ENCODE measurements at places on chromosomes 16 and 17.
A peak's percentile ranks its signal among the peaks of the same experiment; 100 is the strongest.

- DNase-seq = peak; percentile 18
These were observed 536.0 kb upstream of the C16orf82 start for GRCh38 chr16:26530584-26531289.

- DNase-seq = peak; percentile 9
These were observed 33.8 kb downstream of the ESRP2 start for GRCh38 chr16:68202091-68202519.

GRCh38 chr17:73947966-73948355 is 255.5 kb upstream of the RPL38 start:
- DNase-seq = no peak

- DNase-seq = no peak
These were observed 204.6 kb downstream of the SLC39A11 start for GRCh38 chr17:72887917-72888316.

- DNase-seq = no peak
These were observed 13.5 kb downstream of the NPRL3 start for GRCh38 chr16:125011-125410.

DNA sequence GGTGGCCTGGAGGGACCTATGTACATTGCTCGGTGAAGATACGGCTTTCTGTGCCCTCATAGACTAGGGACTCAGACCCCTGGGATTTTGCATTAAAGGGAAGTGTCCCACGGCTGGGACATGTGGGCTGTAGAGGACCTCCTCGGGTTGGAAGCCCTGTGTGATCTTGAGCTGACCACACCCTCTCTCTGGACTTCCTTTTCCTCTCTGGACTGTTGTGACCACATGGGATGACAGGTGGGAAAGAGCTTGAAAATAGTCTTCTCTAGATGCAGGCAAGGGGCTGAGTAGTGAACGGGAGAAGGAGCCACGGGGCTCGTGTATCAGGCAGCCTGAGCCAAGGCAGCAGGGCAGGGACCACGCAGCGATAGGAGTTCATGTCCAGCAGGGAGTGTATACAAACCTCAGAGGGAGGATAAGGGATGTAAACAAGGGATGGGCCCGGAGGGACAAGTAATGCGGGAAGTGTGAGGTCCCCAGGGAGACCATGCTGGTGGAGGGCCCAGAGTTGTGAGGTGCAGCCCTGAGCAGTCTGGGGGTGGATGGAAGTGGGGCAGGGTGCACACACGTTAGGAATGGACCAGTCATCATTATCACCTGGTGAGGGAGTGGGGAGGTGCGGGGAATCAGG is 4.5 kb upstream of the SLC4A1 start:
- DNase-seq = no peak

DNA sequence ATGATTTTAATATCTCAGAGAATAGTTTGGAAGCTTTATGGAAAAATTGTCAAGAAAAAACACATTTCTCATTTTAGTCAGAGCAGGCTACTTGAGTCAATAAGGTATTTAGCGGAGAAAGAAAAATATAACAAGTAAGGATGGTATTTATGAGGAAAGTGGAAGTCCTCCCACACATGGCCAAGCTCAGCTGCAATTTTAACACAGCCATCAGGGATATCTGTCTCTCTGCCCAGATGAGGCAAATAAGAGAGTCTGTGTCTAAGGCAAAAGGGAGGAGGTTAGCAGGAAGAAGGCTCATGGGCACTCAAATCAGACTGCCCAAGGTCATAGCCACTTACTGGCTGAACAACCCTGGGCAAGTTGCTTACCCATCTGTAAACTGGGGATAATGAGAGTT is 5.2 kb upstream of the CMTM2 start:
- DNase-seq = no peak

DNA sequence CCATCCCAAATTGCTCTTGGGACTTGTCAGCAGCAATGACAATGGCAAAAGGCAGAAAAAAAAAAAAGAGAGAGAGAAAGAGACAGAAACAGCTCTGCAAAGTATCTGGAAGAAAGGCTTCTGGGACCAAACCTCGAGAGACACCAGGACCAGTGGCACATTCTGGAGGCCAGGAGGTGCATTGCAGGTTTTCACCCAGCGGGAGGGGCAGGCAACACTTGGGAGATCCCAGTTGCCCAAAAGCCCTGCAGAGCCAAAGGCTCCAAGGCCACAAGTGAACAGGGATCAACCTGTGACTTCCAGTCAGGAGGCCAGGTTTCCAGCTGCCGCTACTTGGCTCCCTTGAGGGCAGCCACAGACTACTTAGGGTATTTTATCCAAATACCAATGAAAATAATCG is 110.8 kb upstream of the CDH5 start:
- DNase-seq = no peak

Measured in spinal cord (tissue), 10 donors.